ENCODE measurements at places on chromosomes 2 and 18.

DNA sequence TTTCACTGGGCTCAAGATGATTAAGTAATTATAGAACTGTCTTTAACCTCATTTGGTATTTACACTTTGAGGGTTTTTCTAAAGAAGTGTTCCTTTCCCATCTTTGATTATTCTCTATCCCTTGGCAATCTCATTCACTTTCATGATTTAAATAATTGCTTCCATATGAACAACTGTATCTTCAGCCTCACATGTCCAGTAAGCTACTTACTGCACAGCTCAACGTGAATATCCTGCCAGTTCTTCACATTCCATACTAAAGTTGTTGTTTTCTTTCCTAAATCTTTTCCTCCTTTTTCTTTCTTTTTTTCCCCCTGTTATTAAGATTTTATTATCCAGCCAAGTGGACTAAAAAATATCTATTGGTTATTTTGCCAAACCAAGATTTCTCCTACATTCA is 37.7 kb downstream of the ZC3H15 start:
- no peak for DNase-seq

DNA sequence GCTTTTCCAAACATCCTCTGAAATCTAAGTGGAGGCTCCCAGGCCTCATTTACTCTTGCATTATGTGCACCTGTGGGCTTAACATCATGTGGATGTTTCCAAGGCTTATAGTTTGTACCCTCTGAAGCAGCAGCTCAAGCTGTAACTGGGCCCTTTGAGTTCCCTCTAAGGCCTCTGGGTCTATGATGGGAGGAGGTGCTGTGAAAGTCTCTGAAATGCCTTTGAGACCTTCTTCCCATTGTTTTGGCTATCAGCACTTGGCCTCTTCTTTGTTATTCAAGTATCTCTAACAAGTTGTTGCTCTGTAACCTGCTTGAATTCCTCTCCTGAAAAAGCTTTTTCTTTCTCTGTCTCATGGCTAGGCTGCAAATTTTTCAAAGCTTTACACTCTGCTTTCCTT is 58.1 kb upstream of the MYT1L start:
- no peak for DNase-seq

DNA sequence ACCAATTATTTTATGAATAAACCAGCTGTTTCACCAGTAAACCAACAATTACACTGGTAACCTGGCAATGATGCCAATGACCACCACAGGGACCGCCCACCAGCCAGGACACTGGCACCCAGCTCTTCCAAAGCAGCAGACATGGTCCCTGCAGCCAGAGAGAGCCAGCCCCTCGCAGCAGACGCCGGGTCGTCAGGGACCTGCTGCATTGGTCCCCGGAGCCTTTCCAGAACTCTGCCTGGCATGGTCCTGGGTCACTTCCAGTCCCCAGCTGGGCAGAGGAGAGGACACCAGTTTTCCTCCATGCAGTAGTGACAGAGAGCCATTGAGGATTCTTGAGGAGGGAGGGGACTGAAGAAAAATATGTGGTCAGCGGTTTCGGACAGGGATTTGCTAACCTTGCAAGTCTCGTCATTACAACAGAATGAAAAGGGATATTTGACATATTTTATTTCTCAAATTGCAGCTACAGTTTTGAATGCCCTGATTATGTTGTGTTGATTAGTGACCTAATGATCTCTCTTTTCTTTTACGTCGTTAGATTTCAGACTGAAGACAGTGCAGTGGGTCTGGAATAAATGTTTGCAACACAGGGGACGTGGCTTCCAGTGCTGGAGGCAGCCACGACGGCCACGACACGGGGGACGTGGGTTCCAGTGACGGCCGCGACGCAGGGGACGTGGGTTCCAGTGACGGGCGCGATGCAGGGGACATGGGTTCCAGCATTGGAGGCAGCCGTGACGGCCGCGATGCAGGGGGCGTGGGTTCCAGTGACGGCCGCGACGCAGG is 154.5 kb downstream of the TPO start:
- DNase-seq: no peak

DNA sequence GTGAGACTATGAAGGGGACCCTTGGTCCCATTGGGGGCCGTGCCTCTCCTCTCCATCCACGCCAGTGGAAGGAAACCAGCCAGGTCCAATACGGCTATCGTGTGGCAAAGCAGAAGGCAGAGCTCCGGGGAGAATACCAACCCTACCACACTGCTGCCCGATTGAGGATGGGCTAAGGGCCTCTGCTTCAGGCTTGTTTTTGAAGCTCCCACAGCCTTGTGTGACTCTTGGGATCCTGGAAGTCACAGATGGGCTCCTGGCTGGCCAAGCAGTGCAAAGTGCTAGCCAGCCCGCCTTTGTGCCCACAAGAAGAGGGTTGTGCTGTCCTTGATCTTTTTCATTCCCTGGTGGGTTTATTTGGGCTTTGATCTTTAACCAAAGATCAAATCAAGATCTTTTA is 70.6 kb upstream of the ID2 start:
- DNase-seq: no peak

- DNase-seq: no peak
Observed at GRCh38 chr2:145644820-145645302, 1124.9 kb upstream of the ZEB2 start.

DNA sequence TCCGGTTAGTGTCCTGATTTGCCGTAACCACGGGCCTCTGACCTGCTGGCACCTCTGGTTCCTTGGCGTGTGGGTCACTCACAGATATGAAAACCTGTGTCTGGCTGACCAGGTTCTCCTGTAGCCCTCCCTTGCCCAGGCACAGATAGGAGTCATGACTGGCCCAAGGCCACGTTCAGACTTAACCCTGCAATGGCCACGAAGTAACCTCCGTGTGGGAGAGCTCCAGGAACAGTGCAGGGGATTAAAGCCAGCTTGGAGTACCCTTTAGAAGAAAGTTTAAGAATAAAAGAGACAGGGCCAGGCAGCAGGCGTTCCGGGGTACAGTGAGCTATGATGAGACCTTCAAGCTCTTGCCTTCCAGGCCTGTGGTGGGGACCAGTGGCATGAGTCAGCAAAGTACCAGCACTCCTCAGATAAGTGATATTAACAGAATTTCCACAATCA is 25.5 kb downstream of the CENPO start:
- no peak for DNase-seq

DNA sequence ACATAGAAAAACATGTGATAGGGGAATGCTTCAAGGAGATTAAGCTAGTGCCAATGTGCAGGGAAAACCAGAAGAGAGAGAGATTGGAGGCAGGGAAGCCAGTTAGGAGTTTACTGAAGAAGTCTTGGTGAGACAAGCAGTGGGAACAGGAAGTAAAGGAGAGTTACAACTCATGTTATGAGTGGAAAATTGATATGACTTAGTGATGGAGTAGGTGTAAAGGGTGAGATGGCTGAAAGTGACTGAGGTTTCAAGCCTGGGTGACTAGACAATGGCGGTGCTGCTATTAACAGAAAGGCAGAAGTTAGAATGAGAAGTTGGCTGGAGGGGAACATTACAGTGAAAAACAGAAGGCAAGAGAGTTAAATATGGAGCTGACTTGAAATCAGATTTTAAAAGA is 16.5 kb downstream of the DOK1 start:
- no peak for DNase-seq

DNA sequence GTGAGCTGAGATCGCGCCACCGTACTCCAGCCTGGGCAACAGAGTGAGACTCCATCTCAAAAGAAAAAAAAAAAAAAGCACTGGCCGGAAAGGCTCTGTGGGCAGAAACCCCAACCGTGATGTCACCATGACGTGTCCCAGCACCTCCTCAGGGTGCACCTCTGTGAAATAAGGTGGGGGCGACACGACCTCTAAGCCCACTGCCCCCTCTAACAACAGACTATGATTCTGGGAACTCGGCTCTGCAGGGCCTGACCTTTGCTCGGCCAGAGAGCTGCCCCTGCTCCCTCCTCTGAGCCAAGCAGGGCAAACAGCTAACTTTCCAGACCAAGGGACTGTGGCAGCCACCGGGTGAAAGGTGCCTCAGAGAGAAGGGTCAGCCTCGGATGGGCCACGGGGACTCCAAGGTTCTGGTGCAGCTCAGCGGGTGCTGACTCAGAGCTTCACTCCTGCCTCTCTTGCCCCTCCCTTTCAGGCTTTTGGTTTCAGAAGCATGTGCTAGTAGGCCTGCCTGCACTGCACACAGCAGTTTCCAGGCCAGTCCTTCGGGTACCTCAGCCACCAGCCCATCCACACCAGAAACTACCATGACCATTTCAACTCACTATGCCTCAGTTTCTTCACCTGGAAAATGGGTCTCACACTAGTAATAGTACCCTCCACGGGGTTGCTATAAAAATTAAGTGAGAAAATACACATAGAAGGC is 8.0 kb downstream of the TMBIM1 start:
- no peak for DNase-seq

DNA sequence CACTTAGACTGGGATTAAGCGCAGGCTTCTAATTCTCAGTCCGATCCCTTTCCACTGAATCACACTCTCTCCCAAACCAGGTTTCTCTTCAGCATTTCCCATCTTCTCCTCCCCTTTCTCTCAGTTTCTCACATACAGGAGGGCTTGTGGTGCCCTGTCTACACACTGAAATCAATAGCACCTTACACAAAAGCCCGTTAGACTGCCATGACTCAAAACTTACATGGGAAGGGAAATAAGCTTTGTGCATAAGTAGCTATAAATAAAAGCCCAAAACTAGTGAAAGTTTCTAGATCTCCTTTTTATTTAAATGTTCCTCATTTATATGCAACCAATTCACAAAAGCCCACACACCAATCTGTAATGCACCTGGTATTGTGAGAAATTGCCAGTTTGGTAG is 318.4 kb downstream of the TXNL1 start:
- DNase-seq: no peak

DNA sequence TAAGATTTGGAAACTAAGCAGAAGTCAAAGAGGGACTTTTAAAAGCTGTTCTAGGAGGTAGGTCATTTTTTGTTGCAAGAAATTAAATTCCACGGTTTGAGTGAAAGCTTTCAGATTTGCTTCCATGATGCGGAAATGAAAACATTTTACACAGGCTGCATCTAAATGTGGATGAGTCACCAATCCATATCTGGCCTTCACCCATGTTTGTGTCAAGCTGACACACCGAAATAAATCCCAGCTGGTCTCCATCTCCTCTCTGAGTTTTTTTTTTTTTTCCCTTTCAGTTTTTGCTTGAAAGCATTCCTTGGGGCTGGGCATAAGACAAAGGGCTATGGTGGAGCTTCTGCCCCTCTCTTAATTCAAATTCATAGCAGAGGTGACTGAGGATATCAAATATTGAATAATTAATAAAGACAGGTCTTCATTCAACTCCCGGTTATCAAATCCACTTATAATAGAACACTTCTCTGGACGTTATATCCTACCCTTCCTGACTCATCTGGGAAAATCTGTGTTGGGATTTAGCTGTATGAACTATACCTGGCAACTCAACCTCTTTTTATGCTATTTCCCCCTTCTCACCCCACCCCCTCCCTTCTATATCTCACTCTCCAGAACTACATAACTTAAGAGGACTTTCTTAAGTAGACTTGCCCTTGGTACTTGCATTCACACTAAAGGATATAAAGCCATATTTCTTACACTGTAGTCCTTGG is 558.3 kb upstream of the GCFC2 start:
- DNase-seq: no peak

DNA sequence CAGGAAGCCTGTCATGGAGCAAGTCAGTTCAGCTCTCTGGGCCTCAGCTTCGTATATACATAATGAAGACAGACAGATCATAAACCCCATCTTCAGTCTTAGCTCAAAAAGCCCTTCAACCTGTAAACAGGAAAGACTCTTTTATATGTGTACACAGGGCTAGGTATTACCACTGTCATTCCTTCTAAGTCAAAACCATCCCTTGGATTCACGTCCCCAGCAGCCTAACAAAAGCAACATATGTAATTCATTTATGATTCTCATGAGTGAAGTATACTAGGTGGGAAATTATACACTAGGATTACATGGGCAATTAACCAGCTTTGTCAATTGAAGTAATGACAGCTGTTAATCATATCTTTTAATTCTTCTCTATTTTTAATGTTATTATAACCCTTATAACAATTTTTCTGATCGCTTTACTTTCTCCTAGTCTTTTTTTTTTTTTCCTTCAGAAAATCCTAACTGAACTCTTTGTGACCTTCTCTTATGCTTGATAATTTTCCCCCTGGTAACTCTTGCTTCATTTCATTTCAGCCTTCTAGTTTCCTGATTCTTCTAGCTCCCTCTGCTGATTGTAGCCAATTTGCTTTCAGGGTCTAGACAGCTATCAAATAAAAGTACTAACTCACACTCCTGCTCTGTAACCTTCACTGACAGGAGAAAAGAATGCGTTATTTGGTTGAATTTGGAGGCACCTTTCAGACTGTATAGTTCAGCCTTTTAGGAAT is 99.7 kb downstream of the RBM43 start:
- no peak for DNase-seq

- DNase-seq: no peak
Observed at GRCh38 chr2:100437751-100438150, 20.3 kb upstream of the CHST10 start.

DNA sequence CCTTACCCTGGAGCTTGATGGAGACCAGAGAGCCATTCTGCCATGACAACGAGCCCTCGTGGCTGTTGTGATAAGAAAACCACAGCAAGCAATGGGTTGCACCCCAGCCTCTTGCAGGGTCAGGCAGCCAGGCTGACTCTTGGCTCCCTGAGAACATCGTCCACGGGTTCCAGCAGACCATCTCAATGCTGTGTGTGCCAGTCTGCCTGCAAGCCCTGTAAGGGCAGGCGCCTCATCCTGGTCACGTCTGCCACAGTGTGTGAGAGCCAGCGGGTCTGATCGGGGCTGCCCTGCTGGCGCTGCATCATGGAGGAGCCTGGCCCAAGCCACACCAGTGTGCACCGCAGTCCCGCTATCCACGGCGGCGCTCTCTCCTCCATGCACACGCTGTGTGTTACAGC is 71.0 kb upstream of the MGAT4A start:
- no peak for DNase-seq

All from activated CD4-positive, CD25-positive, alpha-beta regulatory T cell treated with anti-CD3 and anti-CD28 coated beads, Interleukin-2, amount 50 U/mL, for 16 hours (primary cell).